Uterus (tissue), 4 donors: ENCODE measurements at places on chromosomes 3 and 15. TPM values are rescaled to one million over a fixed set of nuclear protein-coding genes. Genes with fewer than 3 reads are reported as not detected.

DNA sequence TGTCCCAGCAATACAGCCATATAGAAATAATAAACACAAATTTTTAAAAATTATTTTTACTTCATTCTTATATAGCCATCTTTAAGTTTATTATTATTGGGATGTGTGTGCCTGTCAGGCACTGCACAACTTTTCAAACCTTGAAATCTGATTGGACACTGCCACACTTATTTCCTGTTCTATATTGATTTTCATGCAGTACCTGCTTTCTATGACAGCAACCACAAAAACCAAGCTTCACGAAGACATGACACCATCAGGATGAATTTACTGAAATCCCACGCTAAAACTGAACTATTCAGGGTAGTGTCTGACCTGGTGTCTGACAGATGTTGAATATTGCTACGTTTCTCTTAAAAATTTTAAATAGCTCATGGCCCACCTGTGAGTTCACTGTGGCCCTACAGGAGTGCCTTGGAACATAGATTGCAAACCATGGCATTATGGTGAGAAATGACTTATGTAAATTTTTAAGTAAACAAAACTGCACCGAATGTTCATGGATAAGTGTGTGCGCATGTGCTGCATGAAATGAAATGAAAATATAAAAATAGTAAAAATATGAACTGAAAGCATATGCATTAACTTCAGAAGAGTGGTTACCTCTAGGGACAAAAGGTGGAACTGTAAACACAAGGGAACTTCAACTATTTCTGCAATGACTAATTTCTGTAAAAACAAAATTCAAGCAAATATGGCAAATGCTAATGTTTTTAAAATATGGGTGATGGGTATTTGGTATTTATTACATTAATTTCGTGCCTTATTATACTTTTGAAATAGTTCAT lies 152.3 kb downstream of the ZBTB20 start:
- no peak for DNase-seq

- no peak for DNase-seq
Observed at GRCh38 chr15:74378848-74379247, 11.4 kb upstream of the CYP11A1 start.

DNA sequence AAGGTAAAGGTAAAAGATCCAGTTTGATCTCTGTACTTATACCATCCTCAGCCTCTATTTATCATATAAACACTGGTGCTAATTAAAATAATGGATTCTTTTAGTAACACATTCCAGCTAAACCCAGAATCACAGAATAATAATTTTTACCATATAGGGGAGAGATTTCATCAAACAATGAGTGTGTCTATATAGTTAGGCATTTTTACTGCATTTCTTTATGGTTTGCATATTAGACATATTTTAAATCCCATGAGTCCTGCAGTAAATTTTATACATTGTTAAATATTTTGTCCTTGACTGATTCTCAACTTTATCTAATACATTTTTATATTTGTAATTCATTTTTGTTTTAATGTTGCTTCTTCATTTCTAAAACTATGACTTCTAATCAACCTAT lies 323.7 kb upstream of the AGTR1 start:
- no peak for DNase-seq

- DNase-seq: no peak
Observed at GRCh38 chr3:19972054-19972453, 25.2 kb downstream of the RAB5A start.

DNA sequence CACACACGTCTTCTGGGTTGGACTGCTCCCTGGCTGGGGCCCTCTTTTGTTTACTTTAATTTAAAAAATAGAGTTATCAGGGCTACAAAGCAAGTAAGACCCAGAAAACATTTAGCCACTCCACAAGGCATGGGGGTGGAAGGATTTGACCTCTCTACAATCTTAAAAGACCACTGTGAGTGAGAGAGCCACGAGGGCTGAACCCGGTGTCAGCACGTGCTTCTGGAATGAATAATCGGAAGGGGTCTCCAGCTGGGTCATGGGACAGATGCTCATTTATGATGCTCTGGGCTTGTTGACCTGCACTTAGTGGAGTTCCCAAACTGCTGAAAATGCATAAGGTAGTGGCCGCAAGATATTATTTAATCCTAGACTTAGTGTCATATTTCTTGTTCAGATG lies 52.4 kb downstream of the EIF4E3 start:
- DNase-seq: no peak

DNA sequence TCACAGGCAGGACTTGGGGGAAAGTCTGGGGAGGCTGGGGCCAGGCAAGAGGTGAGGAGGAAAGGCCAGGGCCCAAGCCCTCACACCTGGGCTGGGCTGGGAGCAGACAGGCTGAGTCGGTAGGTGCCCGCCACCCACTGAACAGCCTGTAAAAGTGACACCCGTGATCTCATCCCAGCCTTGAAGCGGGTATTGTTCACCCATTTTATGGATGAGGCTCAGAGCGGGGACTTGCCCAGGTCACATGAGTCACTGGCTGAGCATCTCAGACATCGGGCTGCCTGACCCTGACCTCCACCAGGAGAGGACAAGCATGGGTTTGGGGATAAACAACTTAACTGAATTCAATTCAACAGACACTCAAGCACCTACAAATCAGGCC lies 52.0 kb upstream of the CTSH start:
- no peak for DNase-seq

BUB1B gene
- total RNA-seq: 31.5 TPM
